ENCODE measurements at places on chromosomes 2 and 18. TPM values are rescaled to one million over a fixed set of nuclear protein-coding genes. Genes with fewer than 3 reads are reported as not detected.
A peak's percentile ranks its signal among the peaks of the same experiment; 100 is the strongest.

- no peak for DNase-seq
Observed at GRCh38 chr2:26970928-26971627, 641 bp downstream of the MAPRE3 start.

GRCh38 chr18:56505971-56506370, 132.4 kb downstream of the TXNL1 start:
- no peak for DNase-seq

DNA sequence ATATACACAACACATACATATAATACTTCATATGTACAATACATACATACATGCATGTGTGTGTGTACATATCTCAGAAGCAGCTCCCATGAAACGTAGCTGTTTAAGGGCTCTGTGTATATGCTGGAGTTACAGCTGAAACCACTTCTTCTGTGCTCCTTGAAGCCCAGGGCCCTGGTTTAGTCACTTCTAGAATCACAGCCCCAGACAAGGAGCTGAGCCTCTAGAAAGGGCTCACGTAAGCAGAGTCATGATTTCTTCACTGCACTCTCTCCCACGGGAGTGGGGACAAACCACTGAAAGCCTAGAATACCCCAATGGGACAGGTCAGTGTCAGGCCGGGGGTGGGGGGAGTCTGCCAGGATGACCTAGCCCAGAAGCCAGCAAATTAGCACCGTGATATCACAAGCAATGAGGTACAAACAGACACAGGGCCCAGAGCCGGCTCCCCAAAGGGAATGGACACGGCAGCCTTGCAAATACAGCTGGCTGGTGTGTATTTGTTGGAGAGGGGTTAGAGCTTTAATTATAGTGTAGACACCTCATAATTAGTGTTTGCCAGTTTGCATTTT, 90.3 kb downstream of the C1QL2 start:
- DNase-seq = no peak

GRCh38 chr2:120972286-120972685, 236.6 kb downstream of the GLI2 start:
- no peak for DNase-seq

- no peak for DNase-seq
Observed at GRCh38 chr2:139354518-139354917, 574.3 kb upstream of the NXPH2 start.

DNA sequence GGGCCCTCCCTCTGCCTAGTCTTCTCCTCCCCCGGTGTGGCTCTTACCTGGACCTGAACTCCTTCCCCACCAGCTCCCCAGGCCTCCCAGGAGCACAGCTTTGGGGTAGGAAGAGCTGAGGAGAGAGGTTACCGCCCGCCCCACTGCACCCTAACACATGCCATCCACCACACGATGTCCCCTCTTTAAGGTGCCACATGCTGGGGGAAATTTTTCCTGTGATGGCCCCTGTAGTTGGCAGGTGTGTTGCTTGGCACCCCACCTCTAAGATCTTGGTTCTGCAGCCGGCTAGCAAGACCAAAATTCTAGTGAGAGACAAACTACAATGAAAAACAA, 6.9 kb upstream of the TEX261 start:
- DNase-seq = no peak

DNA sequence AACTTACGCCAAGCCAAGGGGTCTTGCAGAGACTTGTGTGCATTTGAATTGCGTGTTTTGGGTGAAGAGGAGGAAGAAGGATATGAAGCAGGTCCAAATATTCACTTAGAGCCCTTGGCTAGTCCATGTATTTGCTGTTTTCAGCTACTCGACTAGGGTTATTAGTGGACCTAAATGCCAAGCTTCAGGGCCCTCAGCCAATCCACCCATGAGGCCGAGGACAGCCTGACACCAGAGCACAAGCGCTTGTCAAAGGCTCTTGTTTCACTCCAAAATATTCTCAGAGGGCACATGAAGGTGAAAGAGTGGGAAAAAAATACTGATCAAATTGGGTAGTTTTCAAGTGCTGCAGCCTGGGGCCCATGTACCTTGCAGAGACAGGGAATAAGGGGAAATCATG, 174.8 kb upstream of the ACAA2 start:
- DNase-seq = no peak

- DNase-seq = no peak
Observed at GRCh38 chr2:80748592-80748991, 444.0 kb upstream of the LRRTM1 start.

DNA sequence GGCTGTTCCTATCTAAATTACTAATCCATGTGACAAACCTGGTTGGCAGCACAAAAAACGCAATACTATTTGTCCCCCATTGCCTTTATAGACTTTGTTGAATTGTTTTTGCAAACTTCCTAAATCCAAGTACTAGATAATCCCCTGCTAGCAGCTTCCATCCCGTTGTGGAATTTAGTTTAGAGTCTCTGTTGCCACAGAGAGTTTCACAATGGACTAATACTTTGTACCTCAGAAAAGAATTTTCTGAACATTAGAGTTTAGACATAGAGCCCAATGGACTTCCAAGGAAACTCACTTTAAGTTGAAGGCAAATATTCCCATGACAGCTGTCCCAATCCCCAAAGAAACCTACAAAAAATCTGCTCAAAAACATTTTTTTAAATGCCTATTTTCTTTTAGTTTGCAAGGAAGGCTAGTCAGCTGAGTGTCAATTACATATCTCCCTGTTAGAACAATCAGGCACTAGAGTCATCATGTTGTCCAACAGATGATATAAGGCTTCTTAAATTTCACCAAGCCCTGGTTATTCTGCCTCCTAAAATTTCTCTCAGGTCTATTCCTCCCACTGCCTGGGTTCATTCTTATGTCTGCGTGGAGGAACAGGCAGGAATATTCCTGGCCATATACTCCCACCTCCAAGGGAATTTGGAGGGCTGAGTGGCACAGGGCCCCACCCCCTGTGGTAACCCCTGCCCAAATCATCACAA, 27.2 kb downstream of the RNF152 start:
- no peak for DNase-seq

DNA sequence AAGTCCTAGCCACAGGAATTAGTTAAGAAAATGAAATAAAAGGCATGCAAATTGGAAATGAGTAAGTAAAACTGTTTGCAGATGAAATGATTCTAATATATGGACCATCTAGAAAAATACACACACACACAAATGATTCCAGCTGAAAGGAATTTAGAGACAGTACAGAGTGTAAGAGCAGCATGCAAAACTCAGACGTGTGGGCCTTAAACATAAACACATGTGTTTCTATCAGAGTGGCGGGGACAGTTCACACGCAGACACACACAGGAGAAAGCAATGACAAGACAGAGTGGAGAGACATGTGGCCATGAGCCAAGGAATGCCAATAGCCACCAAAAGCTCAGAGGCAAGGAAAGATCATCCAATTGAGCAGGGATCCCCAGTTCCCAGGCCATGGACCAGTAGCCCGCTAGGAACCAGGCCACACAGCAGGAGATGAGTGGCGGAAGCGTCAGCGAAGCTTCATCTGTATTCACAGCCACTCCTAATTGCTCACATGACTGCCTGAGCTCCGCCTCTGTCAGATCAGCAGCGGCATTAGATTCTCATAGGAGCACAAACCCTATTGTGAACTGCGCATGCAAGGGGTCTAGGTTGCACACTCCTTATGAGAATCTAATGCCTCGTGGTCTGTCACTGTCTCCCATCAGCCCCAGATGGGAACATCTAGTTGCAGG, 155.4 kb downstream of the ARL4C start:
- no peak for DNase-seq

DNA sequence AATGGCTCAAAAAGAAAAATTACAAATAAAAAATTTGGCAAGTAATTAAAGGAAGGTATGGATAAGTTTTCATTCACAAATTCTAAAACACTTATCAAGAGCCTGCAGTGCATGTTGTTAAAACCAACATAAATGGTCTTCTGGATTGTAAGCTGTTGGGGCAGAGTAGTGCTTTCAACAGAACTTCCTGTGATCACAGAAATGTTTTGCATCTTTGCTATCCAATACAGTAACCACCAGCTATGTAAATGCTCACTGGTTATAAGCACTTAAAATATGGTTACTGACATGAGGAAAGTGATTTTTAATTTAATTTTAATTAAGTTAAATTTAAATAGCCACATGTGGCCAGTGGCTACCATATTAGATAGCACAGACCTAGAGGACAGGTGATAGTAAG, 133.1 kb downstream of the NBAS start:
- no peak for DNase-seq

DNA sequence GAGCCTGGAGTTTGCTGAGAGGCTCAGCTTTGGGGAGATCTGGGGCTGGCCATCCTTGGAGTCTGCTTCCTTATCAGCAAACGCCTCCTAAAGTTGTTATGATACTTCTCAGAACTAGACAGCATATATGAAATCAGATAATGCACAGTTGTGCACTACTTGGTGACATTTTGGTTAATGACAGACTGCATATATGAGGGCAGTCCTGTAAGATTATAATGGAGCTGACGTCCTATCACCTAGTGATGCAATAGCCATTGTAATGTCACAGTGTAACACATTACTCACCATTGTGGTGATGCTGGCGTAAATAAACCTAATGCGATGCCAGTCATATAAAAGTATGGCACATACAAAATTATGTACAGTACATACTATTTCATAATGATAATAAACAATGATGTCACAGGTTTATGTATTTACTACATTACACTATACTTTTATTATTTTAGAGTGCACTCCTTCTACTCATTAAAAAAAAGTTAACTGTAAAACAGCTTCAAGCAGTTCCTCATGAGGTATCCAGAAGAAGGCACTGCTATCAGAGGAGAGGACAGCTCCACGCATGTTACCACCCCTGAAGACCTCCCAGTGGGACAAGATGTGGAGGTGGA, 298.1 kb upstream of the REV1 start:
- DNase-seq = no peak

- no peak for DNase-seq
Observed at GRCh38 chr2:69581774-69582581, 61.6 kb downstream of the AAK1 start.

GRCh38 chr2:222410534-222410933, 13.8 kb upstream of the SGPP2 start:
- DNase-seq = no peak

DNA sequence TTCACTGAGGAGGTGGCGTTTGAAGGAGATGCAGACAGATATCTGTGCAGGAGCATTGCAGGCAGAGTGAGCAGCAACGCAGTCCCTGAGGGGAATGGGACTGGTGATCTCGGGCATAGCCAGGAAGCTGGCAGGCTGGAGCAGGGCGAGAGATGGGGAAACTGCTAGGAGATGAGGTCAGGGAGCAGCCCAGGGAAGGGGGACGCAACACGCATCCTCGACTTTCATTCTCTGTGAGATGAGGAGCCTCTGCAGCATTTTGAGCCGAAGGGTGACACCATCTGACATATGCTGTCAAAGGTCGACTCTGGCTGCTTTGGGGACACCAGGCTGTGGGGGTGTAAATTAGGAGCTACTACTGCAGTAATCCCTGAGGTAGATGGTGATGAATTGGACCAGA, 4.3 kb upstream of the CHRNA1 start:
- DNase-seq = no peak

- no peak for DNase-seq
Observed at GRCh38 chr2:63054841-63055225, 4.2 kb downstream of the OTX1 start.

GRCh38 chr2:70349921-70350685, 48.2 kb upstream of the FAM136A start:
- no peak for DNase-seq

- no peak for DNase-seq
Observed at GRCh38 chr2:43559391-43560230, 36.2 kb downstream of the THADA start.

GRCh38 chr2:220687231-220687843, 884.8 kb downstream of the EPHA4 start:
- DNase-seq = peak; percentile 53

GRCh38 chr2:205175831-205176230, 506.5 kb upstream of the NRP2 start:
- DNase-seq = no peak

DNA sequence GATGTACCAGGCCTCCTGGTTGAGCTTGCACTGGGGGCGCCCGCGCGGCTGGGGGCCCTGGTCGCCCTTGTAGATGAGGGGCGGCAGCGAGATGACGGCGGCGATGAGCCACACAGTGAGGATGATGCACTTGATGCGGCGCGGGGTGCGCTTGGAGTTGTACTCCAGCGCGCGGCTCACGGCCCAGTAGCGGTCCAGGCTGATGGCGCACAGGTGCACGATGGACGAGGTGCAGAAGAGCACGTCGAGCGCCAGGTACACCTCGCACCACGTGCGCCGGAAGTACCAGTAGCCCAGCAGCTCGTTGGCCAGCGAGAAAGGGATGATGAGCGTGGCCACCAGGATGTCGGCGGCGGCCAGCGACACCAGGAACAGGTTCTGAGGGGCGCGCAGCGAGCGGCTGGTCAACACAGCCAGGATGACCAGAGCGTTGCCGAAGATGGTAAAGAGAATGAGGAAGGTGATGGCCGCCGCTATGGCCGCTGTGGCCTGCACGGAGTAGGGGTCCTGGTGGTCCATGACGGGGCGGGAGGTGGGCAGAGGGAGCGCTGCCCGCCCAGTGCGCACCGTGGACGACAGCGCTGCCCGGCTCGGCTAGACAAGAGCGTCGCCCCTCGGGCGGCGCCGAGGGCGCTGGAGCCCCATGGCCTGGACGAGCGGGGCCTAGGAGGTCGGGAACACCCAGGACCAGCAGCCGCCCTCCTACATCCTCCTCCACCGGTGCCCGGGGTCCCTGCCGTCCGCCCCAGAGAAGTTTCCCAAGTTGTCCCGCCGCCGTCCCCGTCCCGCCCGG, 544 bp downstream of the ADRA2B start:
- no peak for DNase-seq

GRCh38 chr2:221137385-221137784, 434.7 kb downstream of the EPHA4 start:
- no peak for DNase-seq

DNA sequence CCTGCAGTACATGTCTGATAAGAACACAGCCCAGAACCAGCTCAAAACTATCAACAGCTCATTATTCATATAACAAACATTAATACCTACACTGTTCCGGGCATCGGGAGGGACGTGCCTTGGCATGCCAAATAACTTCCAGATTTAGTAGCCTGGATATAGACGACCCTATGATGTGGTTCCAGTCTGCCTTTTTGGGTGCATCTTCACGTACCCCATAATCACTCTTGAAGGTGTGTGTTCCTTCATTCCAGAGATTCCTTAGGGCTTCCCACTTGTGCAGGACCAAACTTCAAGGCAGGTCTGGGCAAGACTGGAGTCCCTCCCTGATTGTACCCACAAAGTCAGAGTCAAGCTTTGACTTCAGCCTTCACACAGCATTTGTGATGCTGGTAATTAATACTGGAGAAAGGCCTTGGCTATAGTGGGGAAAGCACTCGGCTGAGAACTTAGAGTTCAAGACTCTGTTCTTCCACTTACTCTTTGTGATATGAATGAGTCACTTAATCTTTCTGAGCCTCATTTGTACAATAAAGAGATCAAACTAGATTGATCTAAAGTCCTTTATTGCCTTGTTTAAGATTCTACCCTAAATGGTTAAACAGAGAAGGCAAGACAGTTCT, 27.7 kb upstream of the SPATS2L start:
- no peak for DNase-seq

- no peak for DNase-seq
Observed at GRCh38 chr2:110854355-110855081, 122.1 kb downstream of the ACOXL start.

CD28 gene
- total RNA-seq = 78.3 TPM

GCKR gene
- not detected for total RNA-seq

COL3A1 gene
- 0.76 TPM for total RNA-seq

ASPRV1 gene
- total RNA-seq = 0.74 TPM

DLX1 gene
- total RNA-seq = not detected

SEMA4C gene
- total RNA-seq = 7.5 TPM

SLC16A14 gene
- 0.43 TPM for total RNA-seq

TPO gene
- not detected for total RNA-seq

RBM44 gene
- total RNA-seq = 0.69 TPM

CCDC148 gene
- total RNA-seq = not detected
